ENCODE measurements at places on chromosomes 2 and 18.

DNA sequence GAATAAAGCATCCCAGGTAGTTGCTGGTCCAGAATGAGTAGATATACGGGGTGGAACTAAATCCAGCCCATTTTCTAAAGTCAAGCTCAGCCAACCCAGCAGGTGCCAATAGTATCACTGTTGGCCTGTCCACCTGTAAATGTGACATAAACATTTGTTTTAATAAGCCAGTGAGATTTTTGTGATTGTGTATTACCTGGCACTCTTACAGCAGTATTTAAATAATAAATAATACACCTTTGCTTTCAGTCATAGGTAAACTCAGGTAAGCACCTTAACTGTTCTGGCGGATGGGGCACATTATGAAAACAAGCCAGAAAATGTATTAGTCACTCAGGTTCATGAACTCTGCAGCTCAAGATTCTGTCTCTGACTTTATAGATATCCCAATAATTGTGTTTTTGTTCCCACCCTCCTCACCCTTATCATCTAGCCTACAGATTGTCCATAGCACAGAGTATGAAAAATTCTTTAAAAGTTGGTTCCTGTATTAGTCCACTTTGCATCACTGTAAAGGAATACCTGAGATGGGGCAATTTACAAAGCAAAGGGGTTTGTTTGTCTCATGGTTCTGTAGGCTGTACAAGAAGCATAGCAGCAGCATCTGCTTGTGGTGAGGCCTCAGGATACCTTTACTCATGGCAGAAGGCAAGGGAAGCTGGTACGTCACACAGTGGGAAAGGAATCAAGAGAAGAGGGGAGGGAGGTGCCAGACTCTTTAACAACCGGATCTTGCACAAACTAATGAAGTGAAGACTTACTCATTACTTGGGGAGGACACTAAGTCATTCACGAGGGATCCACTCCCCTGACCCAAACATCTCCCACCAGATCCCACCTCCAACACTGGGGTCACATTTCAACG is 73.0 kb upstream of the CYRIA start:
- no peak for DNase-seq

GRCh38 chr2:221614274-221614673 is 42.2 kb upstream of the EPHA4 start:
- DNase-seq, result no peak

DNA sequence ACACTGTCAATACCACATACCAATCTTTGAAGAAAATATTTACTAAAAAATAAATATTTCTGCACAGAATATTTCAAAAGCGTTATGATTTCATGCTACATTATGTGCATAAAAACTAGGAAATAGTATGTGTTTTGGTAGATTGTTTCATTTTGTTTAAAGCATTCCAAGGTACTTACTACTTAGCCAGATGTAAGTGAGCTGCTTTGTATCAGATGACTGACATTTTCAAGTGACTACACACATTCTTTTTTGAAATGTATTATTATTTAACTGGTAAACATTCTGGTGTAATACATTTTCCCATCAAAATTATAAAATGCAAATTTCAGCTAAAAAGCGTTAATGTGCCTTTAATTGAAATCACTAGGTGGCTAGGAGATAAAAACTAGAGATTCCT is 21.5 kb downstream of the GCA start:
- DNase-seq, result no peak

DNA sequence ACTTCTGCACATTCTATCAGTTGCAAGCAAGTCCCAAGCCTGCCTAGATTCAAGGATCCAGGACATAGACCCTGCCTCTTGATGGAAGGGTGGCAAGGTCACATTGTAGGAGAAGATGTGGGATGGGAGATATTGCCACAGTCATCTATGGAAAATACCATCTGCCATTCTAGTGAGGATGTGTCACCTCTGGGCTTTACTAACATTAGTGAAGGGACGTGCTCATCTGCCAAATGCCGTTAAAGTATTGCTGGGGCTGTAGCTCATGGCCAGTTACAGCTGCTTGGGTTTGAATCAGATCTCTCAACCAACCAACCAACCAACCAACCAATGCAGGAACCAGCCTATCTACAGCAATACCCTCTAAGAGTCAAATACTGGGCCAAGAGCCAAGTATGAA is 49.0 kb downstream of the E2F6 start:
- no peak for DNase-seq

DNA sequence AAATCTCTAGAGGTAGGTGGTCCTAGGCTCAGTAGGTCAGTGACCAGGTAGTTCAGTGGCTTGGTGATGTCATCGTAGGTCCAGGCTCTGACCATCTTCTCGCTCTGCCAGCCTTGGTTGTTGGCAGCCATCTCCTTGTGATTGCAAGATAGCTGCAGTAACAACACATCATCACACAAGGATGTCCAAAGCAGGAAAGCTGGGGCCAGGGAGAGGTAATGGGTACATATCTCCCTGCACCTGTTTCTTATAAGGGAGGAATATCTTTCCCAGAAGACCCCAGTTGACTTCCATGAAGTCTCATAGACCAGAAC is 60.5 kb downstream of the ANKRD44 start:
- DNase-seq, result no peak

DNA sequence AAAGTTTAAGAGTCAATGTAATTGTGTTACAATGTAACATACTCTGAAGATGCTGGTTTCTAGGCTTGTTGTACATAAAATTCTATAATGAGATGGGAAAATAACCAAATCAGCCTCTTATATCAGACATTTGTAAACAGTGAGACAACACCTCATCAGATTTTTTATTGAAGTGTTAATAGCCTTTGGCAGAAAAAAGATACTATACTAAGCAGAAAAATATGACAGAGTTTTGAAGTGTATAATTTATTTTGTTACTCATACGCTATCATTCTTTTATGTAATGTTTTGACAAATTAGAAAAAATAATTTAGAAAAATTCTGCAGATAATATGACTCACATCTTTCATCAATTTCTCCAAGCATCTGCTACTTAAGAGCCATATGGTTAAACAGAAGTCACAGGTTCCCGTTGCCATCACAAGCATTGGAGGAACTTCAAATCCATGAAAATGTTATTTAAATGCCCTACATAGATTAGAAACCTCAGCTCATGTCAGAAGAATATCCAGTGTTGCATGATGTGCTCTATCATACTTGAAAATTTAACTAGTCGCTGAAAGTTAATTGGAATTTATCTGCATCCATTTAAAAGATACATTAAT is 535.4 kb downstream of the LRP1B start:
- DNase-seq, result no peak

DNA sequence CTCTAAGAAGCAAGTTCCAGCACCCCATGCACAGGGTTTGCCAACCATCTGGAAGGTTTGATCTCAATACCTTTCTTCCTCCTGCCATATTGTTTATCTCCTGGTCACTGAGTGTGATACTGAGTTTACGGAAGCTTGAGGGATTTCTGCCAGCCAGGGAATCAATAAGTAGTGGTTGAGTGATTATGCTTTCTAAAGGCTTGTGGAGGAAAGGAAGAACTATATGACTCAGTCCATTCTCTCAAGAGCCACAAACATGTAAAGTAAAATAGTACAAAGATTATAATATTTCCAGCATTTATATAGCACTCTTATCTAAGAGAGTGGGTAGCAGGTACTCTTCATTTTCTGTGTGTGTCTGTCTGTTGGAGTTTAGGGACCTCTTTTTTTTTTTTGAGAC is 49.2 kb downstream of the SLC4A3 start:
- no peak for DNase-seq

GRCh38 chr18:66895631-66896030 is 291.7 kb upstream of the CDH19 start:
- DNase-seq, result no peak

DNA sequence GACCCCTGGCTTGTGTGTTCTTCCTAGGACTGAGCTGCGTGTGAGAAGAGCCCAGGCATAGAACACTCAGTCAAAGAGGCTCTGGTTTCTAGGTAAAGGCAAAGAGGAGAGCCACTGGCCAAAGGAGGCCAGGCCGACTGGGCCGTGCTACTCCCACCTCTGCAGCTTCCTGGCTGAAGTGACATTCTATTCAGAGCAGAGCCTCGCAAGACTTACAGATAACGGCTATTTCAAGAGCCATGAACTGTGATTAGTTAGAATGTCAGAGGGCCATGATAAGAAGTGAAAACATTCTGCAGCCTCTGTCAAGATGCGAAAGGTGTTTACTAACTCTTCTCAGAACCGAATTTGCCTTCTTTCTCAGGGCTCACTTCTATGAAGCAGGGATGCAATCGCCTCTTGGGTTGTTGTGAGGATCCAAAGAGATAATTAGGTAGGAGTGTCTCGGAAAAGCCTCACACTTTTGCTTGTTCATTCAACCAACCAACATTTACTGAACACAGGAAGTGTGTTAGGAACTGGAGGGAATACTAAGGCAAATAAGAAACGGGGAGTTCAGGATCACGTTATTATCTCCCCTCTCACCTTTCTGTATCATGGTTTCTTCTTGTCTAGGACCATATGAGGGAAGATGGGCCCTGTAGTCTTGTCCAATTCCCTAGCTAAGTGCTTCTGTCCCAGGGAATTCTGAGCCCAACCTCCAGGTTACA is 3.4 kb upstream of the DNAJC5G start:
- DNase-seq, result no peak

DNA sequence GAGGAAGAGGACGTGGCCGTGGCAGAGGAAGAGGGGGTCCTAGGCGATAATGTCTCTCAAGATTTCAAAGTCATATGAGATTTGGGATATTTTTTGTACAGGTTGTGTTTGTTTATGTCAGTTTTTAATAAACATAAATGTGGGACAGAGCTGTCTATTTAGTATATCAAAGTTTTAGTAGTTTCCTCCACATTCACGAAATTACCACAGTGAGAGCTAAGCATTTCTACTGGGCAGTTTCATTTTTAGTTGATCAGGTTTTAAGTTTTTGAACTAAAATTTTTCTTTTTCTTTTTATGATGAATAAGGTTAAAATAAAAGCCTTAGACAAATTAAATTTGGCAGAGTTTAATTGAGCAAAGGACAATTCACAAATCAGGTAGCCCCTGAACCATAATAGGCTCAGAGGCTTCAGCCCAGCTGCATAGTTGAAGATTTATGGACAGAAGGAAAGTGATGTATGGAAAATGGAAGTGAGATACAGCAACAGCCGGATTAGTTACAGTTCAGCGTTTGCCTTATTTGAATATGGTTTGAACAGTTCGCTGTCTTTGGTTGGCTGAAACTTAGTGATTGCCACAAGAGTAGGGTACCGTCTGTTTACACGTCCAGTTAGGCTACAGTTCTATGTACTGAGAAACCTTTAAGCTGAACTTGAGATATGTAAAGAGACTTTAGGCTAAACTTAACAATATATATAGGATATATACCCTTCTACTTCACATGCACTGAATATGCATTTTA is 17.1 kb downstream of the SNRPD1 start:
- no peak for DNase-seq

GRCh38 chr2:240320204-240320993 is 115.1 kb upstream of the GPC1 start:
- peak; percentile 71 for DNase-seq

GRCh38 chr2:85619617-85620016 is 3.6 kb downstream of the USP39 start:
- DNase-seq, result no peak

- peak; percentile 38 for DNase-seq
Measured at GRCh38 chr18:21897811-21898210, 157.2 kb downstream of the MIB1 start.

- DNase-seq, result no peak
Measured at GRCh38 chr2:147342329-147342728, 502.5 kb upstream of the ACVR2A start.

GRCh38 chr2:231530099-231531011 is at the start of gene NMUR1:
Gene NMUR1, minus strand, starts transcription at chr2:231530445. Its CDS starts 84 bp downstream, at chr2:231530361.
- no peak for DNase-seq

GRCh38 chr2:200310545-200310971 is 4.1 kb downstream of the SPATS2L start:
- no peak for DNase-seq

DNA sequence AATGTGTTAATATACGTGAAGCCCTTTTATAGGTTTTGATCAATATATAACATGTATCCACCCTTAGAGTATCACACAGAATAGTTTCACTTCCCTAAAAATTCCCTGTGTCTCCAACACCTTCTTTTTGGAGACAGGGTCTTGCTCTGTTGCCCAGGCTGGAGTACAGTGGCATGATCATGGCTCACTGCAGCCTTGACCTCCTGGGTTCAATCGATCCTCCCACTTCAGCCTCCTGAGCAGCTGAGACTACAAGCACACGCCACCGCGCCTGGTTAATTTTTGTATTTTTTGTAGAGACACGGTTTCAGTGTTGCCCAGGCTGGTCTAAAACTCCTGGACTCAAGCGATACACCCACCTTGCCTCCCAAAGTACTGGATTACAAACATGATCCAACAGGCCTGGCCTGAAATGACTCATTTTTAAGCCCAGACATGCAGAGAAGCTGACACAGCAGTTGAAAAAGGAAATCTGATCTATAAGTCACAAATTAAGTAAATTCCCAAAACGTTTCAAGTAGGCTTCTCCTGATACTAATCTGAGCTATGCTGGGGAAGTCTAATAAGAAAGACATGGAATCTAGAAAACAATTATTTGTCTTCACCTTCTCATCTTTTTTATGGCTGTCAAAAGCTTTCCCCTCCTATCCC is 2.9 kb downstream of the DUSP11 start:
- DNase-seq, result peak; percentile 33

- no peak for DNase-seq
Measured at GRCh38 chr2:157432475-157433106, 11.3 kb downstream of the CYTIP start.

- DNase-seq, result no peak
Measured at GRCh38 chr2:160507464-160507863, 13.9 kb upstream of the RBMS1 start.

DNA sequence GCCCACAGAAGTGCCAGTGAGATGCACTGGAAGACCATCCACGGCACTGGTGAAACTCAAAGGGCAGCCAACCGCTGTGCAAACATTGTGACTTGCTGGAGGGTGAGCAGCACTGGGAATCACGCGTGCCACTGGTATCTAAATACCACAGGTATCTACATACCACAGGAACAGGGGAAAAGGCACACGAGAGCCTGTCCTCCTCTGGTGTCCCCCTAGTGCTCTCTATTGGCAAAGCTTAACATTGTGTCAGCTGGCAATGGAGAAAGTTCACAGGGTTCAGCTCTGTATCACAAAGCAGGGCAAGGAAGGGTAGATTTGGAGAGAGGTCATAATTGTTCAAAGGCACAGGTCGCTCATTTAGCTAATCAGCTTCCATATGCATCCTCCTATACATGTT is 12.6 kb upstream of the SEC11C start:
- no peak for DNase-seq

GRCh38 chr2:215828528-215829184 is 184.7 kb downstream of the MREG start:
- DNase-seq, result peak; percentile 37

DNA sequence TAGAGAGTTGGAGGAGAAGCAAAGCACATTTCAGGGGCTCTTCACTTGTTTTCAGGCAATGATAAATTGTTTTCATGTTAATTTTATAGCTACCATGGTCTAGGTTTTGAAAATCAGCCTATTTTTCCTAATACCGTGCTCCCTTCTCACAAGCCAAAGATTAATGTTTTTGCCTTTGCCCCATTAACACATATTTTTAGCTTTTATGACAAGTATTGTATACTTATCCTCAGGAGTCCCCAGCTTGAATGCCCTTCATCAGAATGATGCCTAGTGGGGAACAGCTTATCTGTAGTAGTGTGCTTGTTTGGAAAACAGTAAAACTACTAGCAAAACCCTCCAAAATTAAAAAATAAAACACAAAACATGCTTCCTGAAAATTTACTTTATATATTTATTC is 194.0 kb downstream of the LNPK start:
- DNase-seq, result no peak

- no peak for DNase-seq
Measured at GRCh38 chr2:48205137-48205798, 299.0 kb upstream of the FBXO11 start.

Measured in HFF-Myc (cell line).